T follicular helper cell (primary cell): ENCODE measurements at places on chromosomes 11 and 22.

- no peak for DNase-seq
Observed at GRCh38 chr11:77411137-77411707, 62.7 kb downstream of the PAK1 start.

DNA sequence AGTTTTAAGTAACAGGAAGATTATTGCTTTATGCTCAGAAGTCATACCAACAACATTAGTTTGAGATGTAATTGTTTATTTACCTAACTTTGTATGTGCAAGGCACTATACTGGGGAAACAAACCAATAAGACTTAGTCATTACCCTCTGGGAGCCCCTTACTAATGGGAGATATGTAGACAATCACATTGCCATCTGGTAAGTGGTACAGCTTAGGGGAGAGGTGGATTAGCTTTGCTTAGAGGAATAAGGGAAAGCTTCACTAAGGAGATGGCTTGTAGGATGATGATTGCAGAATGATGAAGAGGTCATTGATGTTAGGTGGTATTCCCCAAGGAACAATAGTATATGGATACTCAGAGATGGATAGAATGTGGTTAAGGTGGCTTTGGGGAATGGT, 17.5 kb downstream of the EMSY start:
- DNase-seq = no peak

GRCh38 chr11:67058506-67058905, 1.9 kb downstream of the RHOD start:
- DNase-seq = no peak

DNA sequence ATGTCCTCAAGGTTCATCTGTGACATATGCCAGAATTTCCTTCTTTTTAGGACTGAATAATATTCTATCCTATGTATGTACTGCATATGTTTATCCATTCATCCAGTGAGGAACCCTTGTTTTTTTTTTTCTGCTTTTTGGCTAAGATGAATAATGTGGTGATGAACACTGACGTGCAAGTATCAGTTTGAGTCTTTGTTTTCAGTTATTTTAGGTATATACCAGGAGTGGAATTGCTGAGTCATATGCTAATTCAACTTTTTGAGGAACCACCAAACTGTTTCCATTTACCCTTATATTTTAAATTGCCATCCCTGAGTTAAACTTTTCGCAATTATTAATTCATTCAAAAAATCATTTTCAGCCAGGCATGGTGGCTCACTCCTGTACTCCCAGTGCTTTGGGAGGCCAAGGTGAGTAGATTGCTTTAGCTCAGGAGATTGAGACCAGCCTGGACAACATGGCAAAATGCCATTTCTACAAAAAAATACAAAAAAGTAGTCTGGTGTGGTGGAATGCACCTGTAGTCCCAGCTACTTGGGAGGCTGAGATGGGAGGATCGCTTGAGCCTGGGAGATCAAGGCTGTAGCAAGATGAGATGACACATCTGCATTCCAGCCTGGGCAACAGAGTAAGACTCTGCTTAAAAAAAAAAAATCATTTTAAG, 64.2 kb downstream of the MICAL2 start:
- no peak for DNase-seq

DNA sequence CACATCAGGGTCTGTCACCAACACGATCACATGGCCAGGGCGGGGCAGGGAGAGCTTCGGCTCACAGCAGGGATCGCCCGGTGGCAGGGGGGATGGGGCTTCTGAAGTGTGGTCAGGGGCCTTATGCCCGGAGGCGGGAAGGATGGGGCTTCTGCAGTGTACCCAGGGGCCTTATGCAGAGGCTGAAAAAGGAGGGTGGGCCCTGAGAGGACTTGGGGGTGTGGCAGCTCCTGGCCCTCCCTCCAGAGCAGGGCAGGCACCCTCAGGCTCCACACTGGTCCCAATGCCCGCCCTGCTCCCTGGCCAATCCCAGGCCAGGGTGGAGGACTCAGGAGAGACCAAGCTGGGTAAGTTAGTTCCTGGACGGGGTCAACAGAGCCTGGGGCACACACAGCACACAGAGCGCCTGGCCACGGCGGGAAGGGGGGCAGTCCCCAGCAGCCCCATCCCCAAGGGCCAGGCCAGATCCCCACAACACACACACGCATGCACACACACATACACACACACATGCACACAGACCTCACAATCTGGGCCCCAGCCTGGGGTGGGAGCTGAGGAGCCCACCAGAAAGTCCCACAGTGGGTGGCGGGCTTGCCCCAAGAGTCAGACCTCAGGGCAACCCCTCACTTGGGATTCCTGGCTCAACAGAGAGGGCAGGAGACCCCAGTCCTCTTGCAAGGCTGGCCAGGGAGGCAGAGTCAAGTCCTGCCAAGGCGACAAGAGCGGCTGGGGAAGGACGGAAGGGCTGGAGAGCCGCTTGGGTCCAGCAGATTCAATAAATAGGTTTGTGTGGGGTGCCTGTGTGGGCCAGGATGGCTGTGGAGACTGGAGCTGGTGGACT, 1.1 kb upstream of the CEND1 start:
- DNase-seq = no peak

DNA sequence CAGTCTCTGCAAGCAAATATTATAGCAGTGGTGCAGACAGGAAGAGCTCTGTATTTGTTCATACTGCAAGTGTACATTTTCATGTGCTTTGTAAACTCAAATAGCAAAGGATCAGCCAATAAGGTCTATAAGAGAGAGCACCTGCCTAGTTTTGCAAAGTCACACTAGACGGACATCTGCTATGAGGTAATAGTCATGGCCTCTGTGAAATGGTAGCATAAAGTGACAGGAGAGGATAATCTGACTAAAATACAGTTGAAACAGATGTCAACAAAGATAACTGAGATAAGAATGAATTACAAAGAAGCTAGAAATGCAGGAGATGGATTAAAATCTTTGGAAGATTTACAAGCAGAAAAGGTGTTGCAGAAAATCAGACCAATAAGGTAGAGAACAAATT, 70.6 kb upstream of the SPON1 start:
- DNase-seq = no peak

- no peak for DNase-seq
Observed at GRCh38 chr22:46247443-46247975, 2.6 kb downstream of the CDPF1 start.

GRCh38 chr22:45925811-45926351, 51.1 kb downstream of the WNT7B start:
- no peak for DNase-seq

GRCh38 chr22:36790648-36791047, 14.7 kb upstream of the IFT27 start:
- DNase-seq = no peak

- DNase-seq = peak; percentile 19
Observed at GRCh38 chr11:76232026-76232665, 25.8 kb upstream of the WNT11 start.

GRCh38 chr11:92458486-92458885, 233.9 kb downstream of the FAT3 start:
- no peak for DNase-seq

DNA sequence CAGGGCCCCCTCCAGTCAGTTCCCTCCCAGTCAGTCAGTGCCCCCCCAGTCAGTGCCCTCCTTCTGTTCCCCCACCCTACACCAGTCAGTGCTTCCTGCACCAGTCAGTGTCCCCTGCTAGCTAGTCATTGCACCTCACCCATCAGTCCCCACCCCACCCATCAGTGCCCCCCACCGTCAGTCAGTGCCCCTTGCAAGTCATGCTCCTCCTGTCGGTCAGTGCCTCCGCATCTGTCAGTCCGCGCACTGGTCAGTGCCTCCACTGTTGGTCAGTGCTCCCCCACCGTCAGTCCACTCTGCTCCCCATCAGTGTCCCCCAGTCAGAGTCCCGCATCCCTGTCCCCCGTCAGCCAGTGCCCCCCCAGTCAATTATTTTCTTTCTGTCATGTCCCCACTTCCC, 3.3 kb downstream of the PPP6R2 start:
- no peak for DNase-seq

- DNase-seq = no peak
Observed at GRCh38 chr11:121650351-121651256, 197.8 kb upstream of the SORL1-AS1 start.

- no peak for DNase-seq
Observed at GRCh38 chr11:100709233-100709957, 22.3 kb downstream of the ARHGAP42 start.

DNA sequence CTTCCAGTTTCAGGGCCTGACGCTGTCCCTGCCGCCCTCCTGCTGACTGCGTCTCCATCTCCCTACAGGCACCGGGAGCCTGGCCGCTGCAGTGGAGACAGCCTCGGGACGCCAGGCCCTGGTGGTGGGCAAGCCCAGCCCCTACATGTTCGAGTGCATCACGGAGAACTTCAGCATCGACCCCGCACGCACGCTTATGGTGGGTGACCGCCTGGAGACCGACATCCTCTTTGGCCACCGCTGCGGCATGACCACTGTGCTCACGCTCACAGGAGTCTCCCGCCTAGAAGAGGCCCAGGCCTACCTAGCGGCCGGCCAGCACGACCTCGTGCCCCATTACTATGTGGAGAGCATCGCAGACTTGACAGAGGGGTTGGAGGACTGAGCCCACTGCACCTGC, 7.0 kb downstream of the PDXP start:
- DNase-seq = no peak

- no peak for DNase-seq
Observed at GRCh38 chr22:34198976-34199375, 278.7 kb upstream of the LARGE1 start.

DNA sequence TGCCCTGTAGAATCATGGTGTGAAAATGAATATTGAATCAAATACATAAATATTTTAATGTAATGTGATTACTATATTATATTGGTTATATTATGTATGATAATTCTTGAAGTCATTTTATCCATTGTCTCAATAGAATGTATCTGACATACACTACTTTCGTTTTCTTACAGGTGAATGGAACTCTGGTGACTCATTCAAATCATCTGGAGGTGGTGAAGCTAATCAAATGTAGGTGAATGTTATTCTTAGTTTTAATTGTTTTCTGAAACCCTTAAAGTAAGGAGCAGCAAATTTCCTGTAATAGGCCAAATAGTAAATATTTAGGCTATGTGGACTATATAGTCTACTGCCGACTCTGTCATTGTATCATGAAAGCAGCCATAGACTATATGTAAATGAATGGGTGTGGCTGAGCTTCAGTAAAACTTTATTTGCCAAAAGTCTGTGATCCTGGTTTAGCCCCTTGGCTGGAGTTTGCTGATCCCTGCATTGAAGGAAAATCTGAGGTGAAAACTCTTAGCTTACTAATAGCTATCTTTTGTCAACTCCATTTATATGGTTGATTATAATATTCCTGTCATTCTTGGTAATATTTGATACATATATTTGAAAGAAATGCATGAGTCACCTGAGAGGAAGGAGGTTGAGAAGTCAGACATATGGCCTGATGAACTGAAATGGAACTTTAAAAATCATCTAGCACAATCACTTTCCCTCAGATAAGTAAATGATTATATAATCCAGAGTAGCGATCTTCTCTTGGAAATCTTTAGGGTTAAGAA, 87.2 kb upstream of the GRIK4 start:
- DNase-seq = no peak

DNA sequence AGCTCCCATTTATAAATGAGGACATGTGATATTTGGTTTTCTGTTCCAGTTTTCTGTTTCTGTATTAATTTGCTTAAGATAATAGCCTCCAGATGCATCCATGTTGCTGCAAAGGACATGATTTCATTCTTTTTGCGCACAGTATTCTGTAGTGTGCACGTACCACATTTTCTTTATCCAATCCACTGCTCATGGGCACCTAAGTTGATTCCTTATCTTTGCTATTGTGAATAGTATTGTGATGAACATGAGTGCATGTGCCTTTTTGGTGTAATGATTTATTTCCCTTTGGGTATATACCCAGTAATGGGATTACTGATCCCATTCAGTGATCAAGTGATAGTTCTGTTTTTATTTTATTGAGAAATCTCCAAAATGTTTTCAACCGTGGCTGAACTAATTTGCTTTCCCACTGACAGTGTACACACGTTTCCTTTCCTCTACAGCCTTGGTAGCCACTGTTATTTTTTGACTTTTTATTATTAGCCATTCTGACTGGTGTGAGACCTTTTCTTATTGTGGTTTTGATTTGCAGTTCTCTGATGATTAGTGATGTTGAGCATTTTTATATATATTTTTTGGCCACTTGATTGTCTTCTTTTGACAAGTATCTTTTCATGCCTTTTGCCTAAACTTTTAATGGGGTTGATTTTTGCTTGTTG, 226.0 kb upstream of the ANO3 start:
- no peak for DNase-seq

- no peak for DNase-seq
Observed at GRCh38 chr22:40276996-40277823, 69.1 kb upstream of the ADSL start.
